NCI-H446 (cell line): ENCODE measurements at places on chromosomes 7 and 10.

DNA sequence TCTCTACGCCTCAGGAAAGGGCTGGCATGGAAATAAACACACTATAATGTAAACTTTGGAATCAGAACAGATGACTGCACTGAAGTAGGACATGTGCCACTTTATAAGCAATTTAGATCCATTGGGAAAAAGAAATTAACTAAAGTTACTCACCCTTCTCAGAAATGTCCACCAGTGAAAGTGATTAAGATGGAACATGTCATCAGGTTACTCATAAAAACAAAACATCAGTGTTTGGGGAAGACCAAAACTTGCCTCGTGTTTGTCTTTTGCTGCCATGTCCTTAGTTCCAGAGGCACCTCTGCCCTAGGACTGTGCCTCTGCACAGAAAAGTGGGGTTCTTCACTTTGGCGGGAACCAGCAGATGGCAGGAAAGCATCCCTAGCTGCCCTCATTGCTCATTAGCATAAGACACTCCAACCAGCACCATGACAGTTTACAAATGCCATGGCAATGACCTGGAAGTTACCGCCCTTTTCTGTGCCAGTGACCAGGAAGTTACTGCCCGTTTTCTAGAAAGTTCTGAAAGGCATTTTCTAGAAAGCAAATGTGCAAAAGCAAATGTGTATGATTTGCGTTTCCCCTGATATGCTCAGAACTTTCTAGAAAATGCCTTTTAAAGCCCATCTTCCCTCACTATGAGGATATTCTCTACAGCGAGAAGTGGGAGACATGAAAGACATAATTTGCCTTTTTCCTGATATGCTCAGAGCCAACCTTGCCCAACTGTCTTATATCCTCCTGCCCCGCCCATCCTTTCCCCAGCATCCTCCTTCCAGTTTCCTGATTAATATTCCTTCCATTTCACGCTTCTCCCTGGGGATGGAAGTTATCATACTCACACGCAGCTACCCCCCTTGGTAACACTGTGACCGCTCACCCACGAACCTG, 258.2 kb downstream of the USP6NL start:
- DNase-seq: no peak

GRCh38 chr7:70630818-70631457, 501.0 kb upstream of the GALNT17 start:
- DNase-seq: peak; percentile 80

GRCh38 chr10:22372917-22373316, 27.6 kb downstream of the SPAG6 start:
- no peak for DNase-seq

GRCh38 chr10:92506336-92506735, 67.6 kb downstream of the IDE start:
- DNase-seq: no peak

DNA sequence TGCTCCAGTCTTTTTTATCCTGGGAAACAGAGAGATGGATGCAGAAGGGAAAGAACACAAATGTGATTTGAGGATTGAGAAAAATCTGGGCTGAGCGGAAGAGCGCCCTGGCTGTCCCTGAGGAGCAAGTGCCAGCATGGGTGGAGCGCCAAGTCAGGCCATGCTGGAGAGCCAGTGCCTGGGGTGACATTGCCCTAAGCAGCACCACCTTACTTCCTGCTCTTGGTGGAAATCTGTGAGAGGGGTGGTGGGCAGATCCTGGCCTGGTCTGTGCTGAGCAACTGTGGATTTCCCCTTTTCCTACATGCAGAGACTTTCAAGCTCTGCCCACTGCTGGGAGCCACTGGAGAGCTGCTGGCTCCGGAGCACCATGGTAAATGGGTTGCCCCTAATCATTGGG, 36.9 kb downstream of the DDIT4 start:
- no peak for DNase-seq

GRCh38 chr7:78095549-78095948, 297.0 kb downstream of the PHTF2 start:
- no peak for DNase-seq

- no peak for DNase-seq
These were observed 53.3 kb downstream of the TCERG1L start for GRCh38 chr10:131258256-131258655.

- peak; percentile 35 for DNase-seq
These were observed 26.0 kb upstream of the ITGA8 start for GRCh38 chr10:15745751-15746150.

DNA sequence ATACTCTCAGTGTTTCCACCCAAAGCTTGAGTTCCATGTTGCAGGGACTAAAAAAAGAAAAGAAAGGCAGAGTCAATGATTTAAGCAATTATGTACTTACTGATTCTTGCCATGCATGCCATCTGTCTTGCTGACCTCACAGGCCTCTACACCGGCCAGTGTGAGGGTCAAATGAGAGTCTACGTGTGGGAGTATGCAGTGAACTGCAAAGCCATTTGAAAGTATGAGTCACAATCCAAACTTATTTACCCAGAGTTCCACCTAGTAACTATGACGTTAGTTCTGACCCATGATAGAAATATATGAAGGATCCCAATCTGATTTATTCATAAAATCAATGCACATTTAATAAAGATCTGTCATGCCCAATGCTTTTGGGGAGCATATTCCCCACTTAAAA, 26.5 kb downstream of the PDE1C start:
- no peak for DNase-seq
